ENCODE measurements at places on chromosomes 4 and X.

DNA sequence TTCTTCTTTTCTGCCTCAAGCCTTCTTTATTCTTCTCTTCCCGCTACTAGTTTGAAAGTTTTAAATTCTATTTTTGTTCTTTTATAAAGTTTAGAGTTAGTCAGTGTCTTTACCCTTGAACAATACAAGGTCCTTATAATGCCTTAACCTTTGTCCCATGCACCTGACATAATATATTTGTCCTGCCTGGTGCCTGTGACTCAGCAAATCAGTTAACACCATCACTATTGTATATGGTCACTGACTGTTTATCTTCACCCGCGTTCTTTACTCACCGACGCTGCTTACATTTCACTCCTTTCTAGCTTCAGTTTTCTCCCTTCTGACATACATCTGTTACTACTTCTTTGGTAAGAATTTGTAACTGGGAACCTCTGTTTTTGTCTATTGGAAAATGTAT, 5.7 kb downstream of the SMIM20 start:
- no peak for DNase-seq

DNA sequence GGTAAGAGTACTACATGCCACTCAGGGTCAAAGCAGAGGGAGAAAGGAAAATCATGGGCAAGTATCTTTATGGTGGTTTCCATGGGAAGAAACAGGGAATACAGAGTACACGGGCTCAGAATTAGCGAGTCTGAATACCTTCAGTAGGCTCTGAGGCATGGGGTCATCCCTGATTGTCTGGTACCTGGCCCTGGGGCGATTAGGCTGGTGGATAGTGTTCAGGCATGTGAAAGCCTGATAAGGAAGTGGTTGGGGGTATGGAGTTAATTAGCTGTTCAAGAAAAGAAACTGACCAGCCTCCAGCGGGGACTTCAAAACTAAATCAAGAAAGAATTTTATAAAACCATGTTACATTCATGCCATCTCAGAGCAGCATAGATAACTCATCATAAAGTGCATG, 518.8 kb downstream of the RAB28 start:
- DNase-seq = no peak

GRCh38 chr4:17613761-17614415, 553 bp upstream of the MED28 start:
- DNase-seq = no peak

DNA sequence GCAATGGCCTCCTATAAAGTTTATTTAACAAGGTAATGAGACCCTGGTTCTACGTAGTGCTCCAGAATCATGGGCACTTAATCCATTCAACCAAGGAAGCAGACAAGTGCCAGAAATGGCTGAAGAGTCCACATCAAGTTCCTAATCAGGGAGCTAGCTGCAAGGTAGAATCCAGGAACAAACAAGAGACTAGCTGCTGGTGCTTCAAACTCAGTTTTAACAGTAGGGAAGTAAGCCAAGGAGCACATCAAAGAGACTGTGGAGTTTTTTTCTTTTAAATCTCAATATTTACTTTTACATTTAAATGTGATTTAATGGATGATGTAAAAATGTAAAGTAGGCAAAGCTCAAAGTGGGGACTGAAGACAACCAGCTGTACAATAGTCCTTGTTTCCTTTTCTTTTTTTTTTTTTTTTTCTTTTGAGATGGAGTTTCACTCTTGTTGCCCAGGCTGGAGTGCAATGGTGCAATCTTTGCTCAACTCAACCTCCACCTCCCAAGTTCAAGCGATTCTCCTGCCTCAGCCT, 630.4 kb downstream of the CCSER1 start:
- no peak for DNase-seq

- no peak for DNase-seq
Measured at GRCh38 chrX:19515615-19516105, 352 bp upstream of the MAP3K15 start.

- no peak for DNase-seq
Measured at GRCh38 chrX:40282348-40282747, 184.6 kb upstream of the BCOR start.

DNA sequence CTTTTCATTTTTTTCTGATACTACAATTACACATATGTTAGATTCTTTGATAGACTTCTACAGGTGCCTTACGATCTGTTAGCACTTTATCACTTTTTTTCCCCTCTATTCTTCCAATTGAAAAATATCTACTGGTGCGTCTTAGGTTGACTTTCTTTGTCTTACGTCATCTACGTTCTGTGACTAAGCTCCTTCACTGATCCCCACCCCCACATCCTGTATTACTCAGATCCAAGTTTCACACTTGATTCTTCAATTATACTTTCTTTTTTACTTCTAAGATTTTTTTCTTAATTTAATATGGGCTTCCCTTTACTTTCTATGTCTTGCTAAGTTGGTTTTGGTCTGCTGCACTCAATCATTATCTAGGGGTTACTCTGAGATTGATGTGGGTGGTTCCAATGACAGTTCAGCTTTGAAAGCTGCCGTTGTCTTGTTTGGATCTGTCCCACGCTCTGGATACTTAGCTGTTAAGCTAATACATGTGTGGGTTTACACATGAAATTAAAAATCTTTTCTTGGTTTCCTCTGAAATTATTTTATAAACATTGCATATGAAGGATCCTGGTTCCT, 1321.1 kb downstream of the RAPGEF2 start:
- no peak for DNase-seq

GRCh38 chrX:63922221-63922620, 137.2 kb upstream of the ARHGEF9 start:
- DNase-seq = no peak

GRCh38 chr4:95417531-95417930, 131.2 kb downstream of the UNC5C start:
- DNase-seq = no peak

DNA sequence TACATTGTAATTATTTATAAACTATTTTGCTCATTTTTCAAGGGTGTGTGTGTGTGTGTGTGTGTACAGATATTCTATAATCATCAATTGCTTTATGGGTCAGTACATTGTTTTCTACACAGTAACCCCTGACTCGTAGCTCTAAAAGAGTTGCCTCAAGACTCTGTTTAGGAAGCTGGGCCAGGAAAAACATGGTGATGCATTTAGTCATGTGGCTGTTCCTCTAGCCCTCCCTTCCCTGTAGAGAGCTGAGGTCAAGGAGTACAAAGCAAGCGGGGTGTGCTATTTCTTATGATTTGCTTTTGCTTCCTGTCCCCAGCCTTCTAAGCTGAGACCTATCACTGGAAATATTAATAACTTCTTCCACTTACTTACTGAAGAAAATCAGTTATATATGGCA, 34.8 kb upstream of the SPANXD start:
- DNase-seq = no peak

- no peak for DNase-seq
Measured at GRCh38 chr4:57109847-57110639, at the start of gene IGFBP7. IGFBP7 (minus strand) TSS chr4:57110385; CDS start chr4:57110351, 34 bp downstream.

DNA sequence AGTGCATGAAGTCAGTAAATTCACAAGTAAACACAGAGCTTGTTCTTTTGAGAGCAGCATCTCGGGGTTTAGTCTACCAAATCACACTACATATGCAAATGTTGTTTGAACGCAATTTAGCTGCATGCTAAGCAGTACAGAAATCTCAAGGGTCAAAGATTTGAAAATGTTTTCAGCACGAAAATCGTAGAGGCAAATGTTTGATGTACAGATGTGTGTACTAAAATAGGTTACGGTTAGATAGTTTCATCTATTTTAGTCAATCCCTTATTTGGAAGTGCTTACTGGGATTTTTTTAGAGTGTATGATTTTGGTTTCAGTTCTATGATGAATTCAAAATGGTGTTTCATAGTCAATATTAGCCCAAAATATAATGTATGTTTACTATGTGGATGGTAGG, 1928.2 kb upstream of the TENM3 start:
- DNase-seq = no peak

- no peak for DNase-seq
Measured at GRCh38 chrX:112672788-112673560, 6.8 kb downstream of the LHFPL1 start.

DNA sequence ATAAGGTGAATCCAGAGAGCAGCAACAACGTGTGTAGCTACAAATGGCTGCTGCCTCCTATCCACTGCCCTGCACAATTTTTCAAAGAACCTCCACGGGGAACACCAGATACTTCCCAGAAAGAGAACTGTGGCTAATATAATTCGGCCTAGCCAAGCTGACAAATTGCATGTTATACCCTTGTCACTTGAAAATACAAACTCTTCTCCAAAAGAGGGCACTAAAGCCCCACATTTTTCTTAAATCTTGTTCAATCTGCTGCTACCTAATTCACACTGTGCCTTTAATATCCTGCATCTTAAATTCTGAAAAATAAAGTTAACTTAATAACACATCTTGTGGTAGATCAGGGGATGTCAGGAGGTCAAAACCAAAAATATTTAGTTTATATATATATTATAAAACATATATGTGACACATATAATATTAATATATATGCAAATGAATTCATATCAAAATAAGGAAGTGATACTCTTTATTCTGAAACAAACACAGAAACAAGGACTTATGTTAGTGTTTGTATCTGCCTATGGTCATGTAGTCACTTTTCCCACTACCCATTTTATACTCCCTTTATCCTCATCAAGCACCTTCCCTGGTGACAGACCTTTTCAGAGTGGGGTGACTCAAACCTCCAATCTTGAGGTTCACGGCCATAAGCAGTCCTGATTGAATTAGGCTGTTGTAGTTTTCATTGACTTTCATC, 24.1 kb downstream of the CT45A1 start:
- DNase-seq = peak; percentile 2

DNA sequence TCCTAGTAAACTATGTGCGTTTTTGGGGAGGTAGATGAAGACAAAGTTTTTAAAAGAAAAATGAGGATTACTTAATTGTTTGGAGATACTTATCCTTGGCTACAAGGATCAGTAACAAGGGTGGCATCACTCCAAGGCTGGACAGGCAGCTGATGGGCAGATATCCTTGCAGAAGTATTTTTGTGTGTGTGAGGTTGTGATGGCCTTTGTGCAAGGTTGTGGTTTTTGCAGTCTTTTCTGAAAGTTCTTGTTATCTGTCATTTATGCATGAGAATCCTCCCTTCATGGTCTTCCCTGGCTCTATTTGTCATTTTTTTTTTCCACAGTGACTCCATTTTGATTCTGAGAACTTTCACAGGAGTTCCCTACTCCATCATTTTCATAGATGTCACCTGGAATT, 96.0 kb upstream of the C1GALT1C1 start:
- no peak for DNase-seq

DNA sequence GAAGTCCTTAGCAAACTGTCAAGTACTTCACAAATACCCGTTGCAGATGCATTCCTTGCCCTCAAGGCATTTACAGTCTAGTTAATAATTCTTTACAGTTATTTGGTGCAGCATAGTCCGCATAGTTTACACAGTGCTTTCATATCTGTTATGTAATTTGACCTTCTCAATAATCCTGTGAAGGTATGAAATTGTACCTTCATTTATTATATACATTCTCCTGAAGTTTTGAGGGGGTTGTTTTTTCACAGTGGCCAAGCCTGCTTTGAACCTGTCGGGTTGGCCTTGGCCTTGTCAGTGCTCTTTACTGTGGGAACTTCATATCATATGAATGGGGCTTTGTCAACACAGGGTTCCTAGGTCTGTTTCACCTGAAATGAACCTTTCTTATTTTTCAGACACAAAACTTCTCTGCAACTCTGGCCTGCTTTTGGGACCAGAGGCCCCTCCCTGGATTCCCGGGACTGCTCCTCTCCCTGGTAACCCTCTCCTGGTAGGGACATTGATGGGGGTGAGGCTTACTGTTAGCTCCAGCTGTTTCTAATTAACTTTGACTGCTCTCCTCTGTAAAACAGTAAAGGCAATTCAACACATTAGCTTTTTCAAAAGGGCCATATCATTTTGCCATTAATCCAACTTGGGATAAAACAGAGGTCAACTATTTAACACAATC, 9.1 kb downstream of the IGFBP7 start:
- no peak for DNase-seq

DNA sequence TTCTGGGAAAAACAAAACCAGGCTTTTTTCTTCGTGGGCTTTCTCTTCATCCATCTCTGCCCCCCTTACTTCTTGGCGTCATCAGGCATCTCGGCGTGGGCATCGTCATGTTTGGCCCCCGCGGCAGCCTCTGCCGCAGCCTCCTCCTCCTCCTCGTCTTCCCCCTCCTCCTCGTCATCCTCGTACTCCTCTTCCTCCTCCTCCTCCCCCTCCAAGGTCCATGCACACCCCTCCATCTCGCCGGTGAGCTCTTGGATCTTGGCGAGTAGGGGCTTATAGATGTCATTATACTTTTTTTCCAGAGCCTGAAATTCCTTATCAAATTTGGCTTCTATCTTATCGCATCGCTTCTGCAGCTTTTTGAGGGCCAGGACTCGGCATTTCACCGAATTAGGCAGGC, 488 bp downstream of the NAP1L5 start:
- peak; percentile 59 for DNase-seq

DNA sequence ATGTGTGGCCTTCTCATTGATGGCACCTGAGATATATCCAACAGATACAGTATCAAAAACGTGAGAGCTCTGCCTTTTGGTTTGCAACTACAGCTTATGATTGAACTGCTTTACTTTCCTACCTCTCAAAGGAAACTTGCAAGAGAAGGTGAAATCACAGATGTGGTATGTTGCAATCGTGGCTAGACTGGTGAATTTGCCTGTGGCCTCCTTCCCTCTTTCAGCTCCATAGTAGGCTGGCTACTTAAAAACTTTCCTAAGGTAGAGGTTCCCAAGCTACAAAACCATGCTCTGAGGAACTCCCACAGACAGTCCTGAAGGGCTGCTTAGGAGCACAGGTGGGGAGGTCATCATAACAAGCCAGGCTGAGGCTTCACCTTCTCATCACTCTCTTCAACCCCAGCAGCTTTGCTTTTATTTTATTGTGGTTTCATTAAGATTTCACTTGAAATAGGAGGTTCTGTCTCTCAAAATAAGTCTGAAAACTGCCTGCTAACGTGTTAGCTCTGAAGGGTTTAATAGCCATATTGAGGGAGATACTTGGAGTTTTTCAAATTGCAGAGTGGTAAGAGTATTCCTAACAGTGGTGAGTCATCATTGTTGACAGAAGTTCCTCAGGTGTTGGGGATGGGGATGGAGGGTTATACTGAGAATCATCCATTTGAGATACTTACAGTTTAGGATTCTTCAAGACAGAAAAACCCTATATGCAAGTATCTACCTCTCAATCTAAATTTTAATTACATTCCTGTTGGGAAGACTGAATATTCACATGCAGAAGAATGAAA, 93.5 kb upstream of the UCP1 start:
- no peak for DNase-seq

- no peak for DNase-seq
Measured at GRCh38 chr4:139524062-139524631, 31.9 kb downstream of the SETD7 start.

- no peak for DNase-seq
Measured at GRCh38 chr4:109009909-109010308, 247.1 kb upstream of the ETNPPL start.

GRCh38 chrX:50626432-50626831, 155.8 kb upstream of the DGKK start:
- DNase-seq = no peak

GRCh38 chr4:69322055-69322454, 41.8 kb downstream of the UGT2B28 start:
- DNase-seq = no peak

GRCh38 chr4:73648478-73648877, 28.2 kb upstream of the RASSF6 start:
- DNase-seq = no peak

- no peak for DNase-seq
Measured at GRCh38 chr4:25031077-25031621, 403 bp upstream of the LGI2 start.

GRCh38 chr4:158189422-158189821, 16.6 kb upstream of the GASK1B start:
- DNase-seq = no peak
